ENCODE measurements at places on chromosomes 1 and 21.

DNA sequence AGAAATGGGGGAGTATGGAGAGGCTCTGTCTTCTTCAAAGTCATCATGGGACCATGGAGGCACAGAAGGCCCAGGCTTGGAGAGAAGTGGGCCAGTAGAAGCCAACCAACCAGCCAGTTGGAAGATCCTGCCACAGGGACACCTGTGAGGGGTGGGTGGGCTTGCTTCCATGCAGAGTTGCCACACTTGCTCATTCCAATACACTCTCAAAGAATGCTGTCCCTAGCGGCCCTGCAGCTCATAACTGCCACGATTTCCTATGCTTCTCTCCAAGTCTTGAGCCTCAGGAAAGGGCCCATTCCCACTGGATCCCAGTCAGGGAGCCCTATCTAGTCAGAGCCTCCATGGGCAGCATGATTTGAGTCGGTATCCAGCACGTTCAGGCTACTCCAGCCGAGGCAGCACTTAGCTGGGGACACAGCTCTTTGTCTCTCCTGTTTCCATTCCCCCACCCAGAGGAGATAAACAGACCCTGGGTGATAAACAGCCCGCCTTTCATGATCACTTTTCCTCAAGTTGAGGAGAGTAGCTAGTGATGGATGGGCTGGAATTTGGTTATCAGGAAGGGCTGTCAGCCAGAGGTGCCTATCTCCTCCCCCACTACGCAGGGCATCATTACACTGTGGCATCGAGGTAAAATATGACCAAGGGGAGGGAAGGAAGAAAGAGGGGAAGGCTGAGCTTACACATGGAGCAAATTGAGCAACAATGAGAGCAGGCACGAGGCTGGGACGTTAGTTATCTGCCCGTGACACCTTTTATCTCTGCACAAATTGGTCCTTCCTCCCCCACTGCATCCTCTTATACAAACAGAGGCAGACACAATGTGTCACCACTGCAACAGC is 64.6 kb downstream of the ERI3 start:
- DNase-seq = no peak

- no peak for DNase-seq
Observed at GRCh38 chr21:14617040-14617393, 70.9 kb upstream of the SAMSN1 start.

- DNase-seq = no peak
Observed at GRCh38 chr1:118504867-118505266, 319.8 kb upstream of the SPAG17 start.

- DNase-seq = no peak
Observed at GRCh38 chr1:222861062-222861461, 46.2 kb downstream of the DISP1 start.

DNA sequence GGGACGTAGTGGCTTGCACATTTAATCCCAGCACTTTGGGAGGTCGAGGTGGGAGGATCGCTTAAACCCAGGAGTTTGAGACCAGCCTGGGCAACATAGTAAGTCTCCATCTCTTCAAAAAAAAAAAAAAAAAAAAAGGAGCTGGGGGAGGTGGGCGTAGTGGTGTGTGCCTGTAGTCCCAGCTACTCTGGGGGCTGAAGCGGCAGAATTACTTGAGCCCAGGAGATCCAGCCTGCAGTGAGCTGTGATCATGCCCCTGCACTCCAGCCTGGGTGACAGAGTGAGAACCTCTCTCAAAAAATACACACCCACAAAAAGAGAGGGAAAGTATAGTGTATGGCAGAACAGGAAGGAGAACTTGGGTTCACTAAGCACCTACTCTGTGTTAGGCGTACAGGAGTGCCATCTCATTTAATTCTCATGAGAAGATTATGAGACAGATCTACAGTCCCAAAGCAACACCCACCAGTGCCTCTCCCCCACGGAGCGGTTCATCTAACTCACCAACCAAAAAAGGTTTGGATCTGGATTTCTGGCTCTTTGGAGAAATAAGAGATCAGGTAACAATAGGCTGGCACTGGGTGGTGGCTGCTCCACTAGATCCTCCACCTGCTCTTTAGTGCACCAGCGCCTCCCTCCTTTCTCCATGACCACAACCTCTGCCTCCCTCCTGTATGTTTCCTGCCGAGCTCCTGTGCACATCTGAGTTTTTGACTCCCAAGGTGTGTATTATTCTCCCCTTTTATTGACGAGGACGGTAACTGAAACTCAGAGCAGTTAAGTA is 1.4 kb upstream of the TRAF5 start:
- no peak for DNase-seq

DNA sequence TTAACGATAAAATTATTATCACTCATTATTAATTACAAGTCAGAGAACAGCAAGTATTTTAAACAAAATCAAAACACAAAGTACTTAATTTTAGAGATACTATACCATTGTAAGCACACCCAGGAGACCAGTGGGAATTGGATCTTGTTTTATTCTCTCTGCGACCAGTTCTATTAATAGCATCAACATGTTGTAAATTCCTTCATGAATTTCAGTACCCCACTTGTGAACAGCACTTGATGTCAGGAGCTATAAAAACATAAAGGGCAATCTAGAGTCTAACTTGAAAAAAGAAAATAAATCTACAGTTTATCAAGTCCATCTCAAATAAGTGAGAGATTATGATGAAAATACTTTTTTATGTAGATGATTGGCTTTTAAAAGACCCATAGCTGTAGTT is 42.9 kb downstream of the USP24 start:
- no peak for DNase-seq

DNA sequence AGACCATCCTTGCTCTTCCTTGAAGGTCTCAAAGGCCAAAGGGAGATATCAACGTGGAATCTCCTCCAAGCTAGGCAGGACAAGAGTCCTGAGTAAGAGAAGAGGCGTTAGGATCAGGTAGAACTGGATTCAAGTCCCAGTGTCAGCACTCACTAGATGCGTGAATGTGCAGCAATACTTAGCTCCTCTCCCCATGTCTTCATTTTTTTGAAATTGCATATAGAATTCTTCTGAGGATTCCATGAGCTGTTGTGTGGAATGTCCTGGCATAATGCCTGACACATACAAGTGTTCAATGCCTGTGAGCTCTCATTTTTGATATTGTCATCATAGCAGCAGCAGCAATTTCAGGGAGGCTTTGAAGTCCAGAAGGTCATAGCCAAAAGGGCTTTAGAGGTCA is 333.2 kb downstream of the KCNH1 start:
- DNase-seq = no peak

- no peak for DNase-seq
Observed at GRCh38 chr1:12047120-12047876, 15.8 kb upstream of the TNFRSF8 start.

- DNase-seq = no peak
Observed at GRCh38 chr1:4213366-4213973, 313.4 kb upstream of the C1orf174 start.

- no peak for DNase-seq
Observed at GRCh38 chr1:110049801-110050601, 15.6 kb downstream of the STRIP1 start.

DNA sequence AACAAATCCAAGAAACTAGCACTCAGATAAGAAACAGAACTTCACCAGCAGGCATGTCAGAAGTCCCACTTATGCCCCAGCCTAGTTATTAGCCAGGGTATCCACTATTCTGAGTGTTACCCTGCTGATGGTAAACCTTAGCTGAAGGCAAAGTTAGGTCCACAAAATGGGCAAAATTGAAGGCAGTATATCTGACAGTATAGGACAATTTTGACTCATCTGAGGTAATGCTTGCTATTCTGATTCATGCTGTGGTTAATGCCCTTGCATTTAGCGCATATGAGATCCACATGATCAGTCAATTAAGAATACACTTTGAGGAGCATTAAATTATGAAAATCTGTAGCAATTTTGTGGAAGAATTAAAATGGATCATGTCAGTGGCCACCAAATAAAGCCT is 15.1 kb downstream of the IFI44 start:
- no peak for DNase-seq
